ENCODE measurements at places on chromosomes 3 and 15.

DNA sequence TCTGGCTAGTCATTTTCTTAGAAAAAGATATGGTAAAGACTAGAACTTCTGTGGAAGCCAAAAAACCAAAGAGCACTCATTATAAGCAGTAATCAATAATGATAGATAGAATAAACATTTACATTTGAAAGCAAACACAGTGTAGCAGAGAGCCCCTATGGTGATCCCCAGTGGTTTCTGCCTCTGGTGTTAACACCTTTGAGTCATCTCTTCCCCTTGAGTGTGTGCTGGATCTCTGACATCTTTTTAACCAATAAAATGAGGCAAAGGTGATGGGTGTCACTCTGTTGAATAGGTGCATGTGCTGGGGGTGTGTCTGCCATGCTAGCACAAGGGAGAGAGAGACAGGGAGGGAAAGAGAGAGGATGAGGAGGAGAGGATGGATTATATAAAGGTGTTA, 121.6 kb downstream of the TFG start:
- no peak for DNase-seq

GRCh38 chr15:80500021-80500420, 95.8 kb downstream of the ARNT2 start:
- no peak for DNase-seq

DNA sequence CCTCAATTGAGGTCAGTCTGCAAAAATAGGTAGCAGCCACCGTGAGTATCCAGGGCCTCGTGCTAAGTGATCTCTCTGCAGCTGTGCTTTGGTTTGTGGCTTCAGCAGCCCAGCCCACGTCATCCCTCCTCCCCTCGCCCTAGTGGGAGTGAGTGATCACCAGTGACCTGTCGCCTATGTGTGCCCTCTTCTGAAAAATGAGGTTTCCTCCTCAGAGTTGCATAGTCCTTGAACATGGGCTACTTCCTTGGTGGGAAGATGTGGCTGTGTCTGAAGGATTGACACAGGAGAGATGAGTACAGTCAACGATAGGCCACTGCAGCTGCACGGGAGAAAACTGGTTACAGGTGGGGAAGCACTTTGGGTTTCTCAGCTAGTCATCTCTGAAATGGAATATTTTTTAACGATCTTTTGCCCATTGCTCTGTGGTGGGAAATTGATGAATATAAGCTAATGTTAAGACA, 144.8 kb upstream of the BHLHE40 start:
- peak; percentile 9 for DNase-seq

DNA sequence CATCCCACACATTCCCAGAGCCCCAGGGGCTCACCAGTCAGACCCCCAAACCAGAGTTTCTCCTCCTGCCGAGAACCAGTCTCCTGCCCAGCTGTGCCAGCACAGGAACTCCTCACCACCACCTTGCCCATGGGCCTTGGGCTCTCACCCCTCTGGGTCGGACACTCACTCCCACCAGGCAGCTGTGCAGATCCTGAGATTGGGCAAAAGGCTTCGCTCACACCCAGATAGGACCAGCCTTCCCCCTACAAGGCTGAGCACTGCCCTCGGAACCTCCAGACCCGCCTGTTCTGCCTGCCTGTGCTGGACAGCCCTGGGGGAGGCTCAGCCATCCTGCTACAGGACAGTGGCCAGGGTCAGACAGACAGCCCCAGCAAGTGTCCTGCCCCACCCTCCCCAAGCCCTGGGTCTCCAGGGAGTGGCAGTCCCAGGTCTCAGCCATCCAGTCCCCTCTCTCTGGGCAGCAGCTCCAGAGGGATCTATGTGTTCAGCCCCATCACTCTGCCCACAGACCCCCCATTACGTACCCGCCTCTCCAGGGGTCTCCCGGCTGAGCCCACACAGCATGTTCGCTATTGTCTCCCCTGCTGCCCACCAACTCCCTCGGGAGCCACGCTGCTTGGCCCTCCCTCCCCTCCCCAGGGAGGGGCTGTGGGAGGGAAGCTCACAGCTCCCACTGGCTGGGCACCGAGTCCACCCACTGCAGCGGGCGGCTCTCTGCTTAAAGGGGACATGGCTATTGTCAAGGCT, at the start of gene GRIP2:
TSS of gene GRIP2 (minus strand) at position 601 of the 750 bp plus-strand sequence. CDS start at position 567, 34 bp downstream.
- DNase-seq, result no peak
